ENCODE measurements at places on chromosomes 2 and 18.

- DNase-seq: no peak
These were observed 110.7 kb downstream of the GALNT14 start for GRCh38 chr2:31027549-31027948.

DNA sequence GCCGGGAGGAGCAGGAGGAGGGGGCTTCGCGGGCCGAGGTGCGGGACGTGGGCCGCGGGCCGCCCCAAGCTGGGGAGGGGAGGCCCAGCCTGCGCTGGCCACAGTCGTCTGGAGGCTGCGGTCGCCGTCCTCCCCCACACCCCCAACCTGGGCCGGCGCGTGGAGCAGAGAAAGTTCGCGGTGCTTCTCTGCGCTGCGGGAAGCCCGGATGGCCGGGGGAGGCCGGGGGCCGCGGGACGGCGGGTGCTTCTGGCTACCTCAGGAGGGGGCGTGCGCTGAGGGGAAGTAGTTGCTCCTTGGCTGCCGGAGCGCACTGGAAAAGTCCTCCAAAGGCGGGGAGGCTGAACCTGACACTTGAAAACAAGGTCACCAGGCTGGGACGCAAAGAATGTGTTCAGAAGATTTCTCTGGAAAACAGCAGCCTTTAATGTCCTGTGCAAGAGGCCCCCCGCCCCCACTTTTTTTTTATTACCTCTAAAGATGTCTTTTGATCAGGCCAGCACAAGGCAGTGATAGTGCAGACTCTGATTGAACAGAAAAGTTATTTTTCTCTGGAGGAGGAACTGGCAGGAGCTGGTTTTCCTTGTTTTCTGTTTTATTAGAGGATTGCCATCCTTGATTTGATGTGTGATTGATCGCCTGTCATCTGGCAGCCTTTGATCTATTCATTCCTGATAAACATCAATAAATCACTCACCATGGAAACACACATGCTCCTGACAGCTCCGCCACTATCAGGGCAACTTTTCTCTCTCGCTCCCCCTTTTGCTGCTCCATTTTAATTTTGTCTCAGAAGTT, 1.6 kb downstream of the TSHZ1 start:
- peak; percentile 19 for DNase-seq

DNA sequence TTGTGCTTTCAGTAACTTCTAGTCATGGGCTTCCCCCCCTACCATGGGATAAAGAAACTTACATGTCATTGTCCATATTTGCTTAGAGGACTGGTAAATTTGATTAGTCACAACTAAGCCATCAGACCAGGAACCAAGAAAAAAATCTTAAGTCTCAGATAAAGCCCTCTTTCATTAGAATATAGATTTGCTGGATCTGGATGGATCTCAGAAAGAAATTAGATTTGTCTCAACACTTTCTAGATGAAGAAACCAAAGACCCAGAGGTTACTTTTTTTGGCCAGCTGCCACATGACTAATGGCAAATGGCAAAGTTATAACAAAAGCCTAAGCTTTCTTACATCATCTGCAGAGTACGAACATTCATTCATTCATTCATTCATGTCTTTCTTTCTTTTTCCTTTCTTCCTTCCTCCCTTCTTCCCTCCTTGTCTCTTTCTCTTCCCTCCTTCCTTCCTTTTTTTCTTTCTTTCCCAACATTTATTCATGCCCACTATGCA, 60.2 kb downstream of the CDCA7 start:
- no peak for DNase-seq

DNA sequence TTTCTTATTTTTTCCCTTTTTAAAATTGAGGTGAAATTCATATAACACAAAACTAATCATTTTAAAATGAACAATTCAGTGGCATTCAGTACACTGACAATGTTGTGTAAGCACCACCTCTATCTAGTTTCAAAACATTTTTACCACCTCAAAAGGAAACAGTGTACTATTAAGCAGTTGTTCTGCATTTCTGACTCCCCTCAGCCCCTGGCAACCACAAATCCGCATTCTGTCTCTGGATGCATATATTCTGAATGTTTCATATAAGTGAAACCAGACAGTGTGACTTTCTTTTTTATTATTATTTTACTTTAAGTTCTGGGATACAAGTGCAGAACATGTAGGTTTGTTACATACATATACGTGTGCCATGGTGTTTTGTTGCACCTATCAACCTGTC, 19.2 kb upstream of the TANK start:
- no peak for DNase-seq

- no peak for DNase-seq
These were observed 6.1 kb downstream of the CHMP1B start for GRCh38 chr18:11857177-11857887.

DNA sequence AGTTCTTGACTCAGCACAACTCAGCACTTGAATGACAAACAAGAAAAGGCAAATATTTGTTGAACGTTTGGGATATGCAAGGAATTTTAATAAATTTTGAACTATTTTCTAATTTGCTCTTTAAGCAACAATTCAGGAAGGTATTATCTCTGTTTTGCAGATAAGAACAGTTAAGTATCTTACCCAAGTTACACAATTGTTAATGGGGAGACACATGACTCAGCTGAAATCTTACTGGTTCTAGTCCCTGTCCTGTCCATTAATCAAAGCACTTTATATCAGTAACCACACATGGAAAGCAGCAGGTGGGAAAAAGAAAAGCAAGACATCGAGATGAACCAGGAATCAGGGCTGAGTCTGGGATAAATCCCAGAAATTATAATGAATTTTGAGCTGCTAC, 493.9 kb upstream of the PIK3C3 start:
- no peak for DNase-seq

DNA sequence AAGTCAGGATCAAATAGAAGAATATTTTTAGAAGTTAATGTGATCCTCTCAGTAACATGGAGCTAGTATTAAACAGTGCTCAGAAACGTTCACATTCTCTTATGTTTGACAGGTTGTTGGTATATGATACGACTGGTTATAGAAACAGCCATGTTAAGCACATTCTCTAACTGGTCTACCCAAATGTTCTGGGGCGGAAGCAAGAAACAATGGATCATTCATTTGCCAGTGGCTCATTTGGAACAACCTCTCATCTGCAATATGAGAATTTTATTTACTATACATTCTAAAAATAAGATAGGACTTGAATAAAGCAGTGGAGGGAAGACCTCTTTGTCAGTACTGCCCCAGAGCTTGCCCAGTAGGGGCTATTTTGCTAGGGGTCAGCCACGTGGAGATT, 167.1 kb upstream of the FAM98A start:
- DNase-seq: no peak

- no peak for DNase-seq
These were observed 124.3 kb upstream of the FOSL2 start for GRCh38 chr2:28268386-28268785.

GRCh38 chr2:119243621-119244020, 20.0 kb downstream of the STEAP3 start:
- no peak for DNase-seq

- DNase-seq: no peak
These were observed 1.6 kb downstream of the FEV start for GRCh38 chr2:218983263-218983933.

- no peak for DNase-seq
These were observed 61.9 kb downstream of the AQP4 start for GRCh38 chr18:26803643-26804042.

DNA sequence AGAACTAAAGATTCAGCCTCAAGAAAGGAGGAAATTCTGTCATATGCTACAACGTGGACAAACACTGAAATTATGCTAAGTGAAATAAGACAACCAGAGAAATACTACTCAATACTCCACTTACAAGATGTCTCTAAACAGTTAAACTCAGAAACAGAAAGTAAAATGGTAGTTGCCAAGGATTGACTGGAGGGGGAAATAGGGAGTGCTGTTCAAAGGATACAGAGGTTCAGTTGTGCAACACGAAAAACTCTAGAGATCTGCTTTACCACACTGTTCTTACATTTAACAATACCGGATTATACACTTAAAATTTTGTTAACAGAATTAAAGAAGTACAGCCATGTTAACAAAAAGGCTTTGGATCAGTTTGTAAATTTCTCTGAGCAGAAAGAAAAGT, 39.8 kb upstream of the C2orf15 start:
- DNase-seq: no peak

DNA sequence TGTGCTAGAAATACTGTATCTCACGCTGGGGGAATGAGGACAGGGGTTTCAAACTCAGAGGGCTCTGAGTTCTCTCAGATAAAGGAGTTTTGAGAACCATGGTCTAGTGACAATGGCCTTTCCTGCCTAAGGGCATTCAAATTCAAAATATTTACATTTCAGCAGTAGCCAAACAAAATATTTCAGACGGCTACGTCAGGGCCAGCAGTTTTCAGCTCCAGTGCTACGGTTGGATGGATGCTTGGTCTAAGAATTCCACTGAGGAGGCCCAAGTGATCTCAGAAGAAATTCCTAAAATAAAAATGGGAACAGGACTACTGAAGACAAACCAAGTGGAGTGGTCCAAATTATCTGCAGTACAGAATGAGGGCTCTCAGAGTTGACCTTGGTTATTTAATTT, 41.1 kb upstream of the SCG2 start:
- no peak for DNase-seq

GRCh38 chr2:16722677-16723076, 57.0 kb upstream of the CYRIA start:
- DNase-seq: no peak

- no peak for DNase-seq
These were observed 14.2 kb upstream of the WIPF1 start for GRCh38 chr2:174611854-174612253.

- DNase-seq: no peak
These were observed 164.1 kb upstream of the GATA6 start for GRCh38 chr18:22005191-22005841.

DNA sequence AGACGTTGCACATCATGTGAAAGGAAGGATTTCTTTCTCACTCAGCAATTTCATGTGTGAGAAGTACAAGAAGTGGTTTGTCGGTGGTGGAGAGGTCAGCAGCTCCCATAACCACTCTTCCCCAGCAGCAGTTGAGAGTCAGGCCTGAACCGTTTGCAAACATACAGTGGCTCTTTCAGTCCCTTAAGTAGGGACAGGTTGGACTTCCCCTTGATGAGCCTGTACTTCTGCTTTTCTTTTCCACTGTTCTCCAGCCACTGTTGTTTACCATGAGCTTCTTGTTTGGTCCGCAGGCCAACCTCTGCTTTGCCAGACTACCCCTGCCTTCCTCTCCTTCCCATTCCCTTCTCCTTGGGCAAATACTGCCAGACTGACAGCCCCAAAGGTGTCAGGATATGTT, 391.3 kb upstream of the CELF4 start:
- DNase-seq: no peak

- no peak for DNase-seq
These were observed 289.3 kb upstream of the TANK start for GRCh38 chr2:160870729-160871465.

- DNase-seq: no peak
These were observed 62.9 kb upstream of the TUBA3E start for GRCh38 chr2:130261099-130261498.

DNA sequence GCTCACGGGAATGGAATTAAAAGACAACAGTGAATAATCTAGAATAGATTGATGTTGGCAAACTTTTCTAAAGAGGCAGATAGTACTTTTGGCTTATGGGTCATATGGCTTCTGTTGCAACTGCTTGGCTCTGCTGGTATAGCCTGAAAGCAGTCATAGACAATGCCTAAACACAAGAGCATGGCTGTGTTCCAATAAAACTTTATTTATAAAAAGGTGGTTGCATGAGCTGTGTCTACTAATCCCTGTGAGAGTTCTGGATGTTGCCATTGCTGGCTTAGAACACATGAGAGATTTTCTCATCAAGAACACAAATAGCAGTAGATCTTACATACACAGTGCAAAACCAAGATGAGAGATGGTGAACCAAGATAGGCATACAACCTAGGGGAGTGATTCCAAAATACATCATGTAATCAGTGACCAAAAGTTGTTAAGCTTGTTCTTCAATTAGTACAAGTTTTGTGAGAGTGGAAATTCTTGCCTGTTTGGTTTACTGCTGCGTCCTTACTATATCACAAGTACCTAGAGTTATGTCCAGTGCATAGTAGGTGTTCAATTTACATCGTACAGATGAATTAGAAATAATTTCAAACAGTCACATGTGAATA, 380.0 kb downstream of the METTL4 start:
- no peak for DNase-seq

GRCh38 chr2:159322419-159322818, 35.9 kb upstream of the WDSUB1 start:
- no peak for DNase-seq

DNA sequence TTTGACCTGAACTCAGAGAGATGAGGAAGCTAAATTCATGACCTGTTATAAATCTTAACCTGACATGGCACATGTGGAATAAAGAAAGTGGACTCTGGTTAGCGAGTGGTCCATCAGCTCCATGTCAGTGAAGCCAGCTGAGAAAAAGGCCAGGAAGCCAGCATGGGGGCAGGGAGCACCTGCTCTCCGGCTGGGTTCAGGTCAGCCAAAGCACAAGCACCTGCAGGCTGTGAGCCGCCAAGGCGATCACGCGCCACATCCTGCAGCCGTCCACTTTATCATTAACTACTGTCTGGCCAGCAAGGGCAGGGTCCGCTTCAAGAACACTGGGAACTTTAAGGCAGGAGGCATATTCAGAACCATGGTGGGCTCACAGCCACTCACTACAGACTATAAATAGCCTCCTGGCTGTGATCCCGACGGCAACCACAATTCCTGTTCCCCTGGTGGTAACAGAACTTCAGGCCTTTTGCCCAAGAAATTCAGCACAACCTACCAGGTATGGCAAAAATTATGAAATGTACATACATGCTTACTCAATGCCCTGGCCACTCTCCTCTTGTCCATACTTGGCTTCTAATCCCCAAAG, 35.5 kb downstream of the ACVR1 start:
- no peak for DNase-seq

DNA sequence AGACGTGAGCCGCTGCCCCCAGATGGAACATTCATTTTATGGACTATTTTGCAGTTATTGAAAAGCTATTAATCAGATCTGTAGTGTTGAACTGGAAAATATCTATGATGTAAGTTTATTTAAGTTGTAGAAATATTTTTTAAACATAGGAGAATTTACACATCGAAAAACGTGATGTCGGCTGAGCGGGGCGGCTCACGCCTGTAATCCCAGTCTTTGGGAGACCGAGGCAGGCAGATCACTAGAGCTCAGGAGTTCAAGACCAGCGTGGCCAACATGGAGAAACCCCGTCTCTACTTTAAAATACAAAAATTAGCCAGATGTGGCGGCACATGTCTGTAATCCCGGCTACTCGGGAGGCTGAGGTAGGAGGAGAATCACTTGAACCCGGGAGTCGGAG, 2.0 kb upstream of the TIA1 start:
- DNase-seq: no peak

DNA sequence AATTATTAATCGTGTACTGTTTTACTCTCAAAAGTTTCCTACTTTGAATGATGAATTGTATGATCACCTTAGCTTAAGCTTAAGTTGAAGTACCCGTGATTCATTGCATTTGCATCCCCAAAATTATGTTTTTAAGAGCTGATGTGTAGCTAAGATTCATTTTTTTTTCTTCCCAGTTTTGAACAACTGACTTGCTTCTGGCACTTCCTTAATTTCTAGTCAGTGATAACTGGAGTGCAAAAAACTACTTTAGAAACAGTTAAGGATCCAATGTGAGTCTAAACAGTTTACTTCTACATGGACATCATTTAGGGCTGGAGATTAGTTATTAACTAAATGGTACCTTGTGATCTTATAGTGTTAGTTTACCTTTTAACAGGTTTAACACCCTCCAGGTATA, 124.0 kb upstream of the CAVIN2 start:
- DNase-seq: no peak
